Activated CD4-positive, alpha-beta memory T cell treated with anti-CD3 and anti-CD28 coated beads for 36 hours (primary cell): ENCODE measurements at places on chromosomes 3 and 15.

GRCh38 chr15:91898843-91899242, 45.3 kb downstream of the SLCO3A1 start:
- no peak for DNase-seq

DNA sequence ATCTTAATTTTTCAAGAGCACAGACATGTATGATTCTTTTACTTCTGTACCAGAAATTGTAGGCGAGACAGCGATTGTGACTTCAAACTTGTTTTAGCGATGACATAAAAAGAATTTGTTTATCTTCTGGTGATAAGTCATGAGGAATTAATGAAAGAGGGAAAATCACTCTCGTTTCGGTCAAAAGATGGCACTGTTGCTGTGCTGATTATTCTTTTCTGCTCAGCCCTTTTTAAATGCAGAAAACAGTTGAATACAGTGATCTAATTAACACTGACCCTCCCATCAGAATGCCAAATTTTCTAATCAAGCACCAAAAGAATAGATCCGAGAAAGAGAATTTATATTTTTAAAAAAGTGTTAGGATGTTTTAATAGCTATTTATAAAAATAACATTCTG, 52.6 kb downstream of the NSUN3 start:
- no peak for DNase-seq

- DNase-seq = no peak
Observed at GRCh38 chr3:65479990-65480389, 558.7 kb downstream of the MAGI1 start.

- DNase-seq = no peak
Observed at GRCh38 chr3:43210049-43211027, 76.0 kb upstream of the SNRK start.

DNA sequence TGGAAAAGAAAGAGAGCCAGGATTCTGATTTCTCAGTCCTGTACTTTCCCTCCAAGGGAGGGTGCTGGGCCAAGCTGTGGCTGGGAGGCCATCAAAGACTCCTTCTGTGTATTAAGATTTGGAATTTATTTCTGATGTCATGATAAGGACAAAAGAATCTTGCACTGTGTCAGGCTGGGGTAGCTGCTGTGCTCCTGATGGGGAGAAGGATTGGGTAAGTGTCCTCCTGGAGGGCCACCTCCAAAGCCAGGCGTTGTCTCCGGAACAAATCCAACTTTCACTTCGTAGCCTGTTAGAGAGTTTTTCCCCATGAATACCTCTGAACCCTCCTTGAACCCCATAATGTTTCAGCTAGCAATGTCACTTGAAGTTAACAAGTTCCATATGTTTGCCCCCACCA, 29.9 kb downstream of the CLDN11 start:
- DNase-seq = no peak

GRCh38 chr3:53350652-53351051, 3.3 kb upstream of the DCP1A start:
- peak; percentile 12 for DNase-seq

- DNase-seq = no peak
Observed at GRCh38 chr3:59904296-59904695, 854.5 kb upstream of the CFAP20DC start.

DNA sequence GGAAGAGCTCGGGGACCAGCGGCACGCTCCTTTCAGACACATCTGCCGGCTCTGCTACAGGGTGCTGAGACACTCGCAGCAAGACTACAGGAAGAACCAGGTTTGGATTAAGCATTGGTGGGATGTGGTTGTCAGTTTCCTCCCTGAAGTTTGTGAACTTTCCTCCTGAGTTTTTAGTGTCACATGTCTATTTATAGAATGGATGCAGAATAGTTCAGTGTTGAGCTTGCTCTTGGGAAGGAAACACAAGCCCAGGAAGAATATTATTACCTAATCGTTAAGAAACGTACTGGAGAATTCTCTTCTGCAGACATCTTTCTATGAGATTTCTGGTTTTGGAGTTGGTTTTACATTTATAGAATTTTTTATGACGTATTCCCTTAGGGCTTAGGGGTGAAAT, 172.0 kb downstream of the ITPR1 start:
- DNase-seq = no peak

- no peak for DNase-seq
Observed at GRCh38 chr15:58451826-58452225, 20.0 kb downstream of the LIPC start.

- DNase-seq = peak; percentile 22
Observed at GRCh38 chr15:85711580-85712192, 83.0 kb downstream of the KLHL25 start.

GRCh38 chr3:76410762-76411281, 625.5 kb upstream of the ZNF717 start:
- no peak for DNase-seq

DNA sequence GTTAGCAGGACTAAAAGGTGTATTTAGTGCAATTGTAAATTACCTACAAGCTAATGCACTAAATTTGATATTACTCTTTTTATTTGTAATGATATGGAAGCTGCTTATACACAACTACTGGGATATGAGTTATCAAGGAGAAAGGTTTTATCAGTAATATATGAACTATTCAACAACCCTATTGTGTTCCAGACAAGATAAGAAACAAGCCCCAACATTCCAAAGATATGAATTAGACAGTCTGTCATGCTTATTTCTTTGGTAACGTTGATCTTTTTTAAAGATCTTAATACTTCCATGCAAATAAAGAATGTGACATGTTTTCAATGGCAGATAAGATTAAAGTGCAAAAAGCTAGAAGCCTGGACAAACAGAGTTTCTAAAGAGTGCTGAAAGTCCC, 314.0 kb upstream of the THBS1 start:
- DNase-seq = no peak
